ENCODE measurements at places on chromosomes 16 and 17.

GRCh38 chr17:66834919-66835454 is at the start of gene CACNG5:
CACNG5 (plus strand) TSS chr17:66835117; CDS start chr17:66877333, 42,216 bp downstream.
- no peak for DNase-seq

DNA sequence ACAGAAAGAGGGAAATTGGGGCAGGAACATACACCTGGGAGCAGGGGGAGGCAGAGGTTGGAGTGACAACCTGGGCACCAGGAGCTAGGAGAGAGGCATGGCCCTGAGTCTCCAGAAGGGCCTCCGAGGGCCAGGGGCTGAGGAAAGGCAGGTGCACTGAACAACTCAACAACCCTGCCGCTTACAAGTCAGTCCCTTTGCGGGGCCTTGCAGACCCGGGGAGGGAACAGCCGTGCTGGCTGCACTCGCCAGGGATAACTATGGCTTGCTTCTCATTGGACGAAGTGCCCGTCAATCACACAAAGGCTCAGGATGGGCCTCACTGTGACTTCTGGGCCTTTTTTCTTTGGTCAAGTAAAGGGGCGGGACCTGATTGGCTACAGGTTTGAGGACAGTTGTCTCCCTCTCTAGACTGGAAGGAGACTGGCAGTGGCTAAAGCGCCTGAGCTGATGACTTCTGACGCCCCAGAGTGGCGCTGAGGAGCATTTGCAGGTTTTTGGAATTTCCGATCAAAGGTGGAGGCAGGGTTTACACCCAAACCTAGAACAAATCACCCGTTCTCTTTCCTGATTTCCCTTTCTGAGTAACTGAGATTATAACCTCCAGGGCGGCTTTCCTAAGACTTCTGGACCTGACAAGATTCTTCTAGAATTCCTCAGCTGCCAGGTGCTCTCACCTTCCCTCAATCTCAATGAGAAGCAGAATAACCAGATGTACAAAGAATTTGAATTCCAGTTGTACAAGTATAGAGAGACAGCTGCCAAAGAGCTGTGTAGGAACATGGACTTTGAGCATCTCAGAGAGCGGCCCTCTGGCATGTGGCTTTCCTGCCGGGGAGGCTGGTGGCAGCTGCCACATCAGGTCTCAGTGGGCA is 27.6 kb upstream of the ST6GALNAC2 start:
- DNase-seq, result no peak

DNA sequence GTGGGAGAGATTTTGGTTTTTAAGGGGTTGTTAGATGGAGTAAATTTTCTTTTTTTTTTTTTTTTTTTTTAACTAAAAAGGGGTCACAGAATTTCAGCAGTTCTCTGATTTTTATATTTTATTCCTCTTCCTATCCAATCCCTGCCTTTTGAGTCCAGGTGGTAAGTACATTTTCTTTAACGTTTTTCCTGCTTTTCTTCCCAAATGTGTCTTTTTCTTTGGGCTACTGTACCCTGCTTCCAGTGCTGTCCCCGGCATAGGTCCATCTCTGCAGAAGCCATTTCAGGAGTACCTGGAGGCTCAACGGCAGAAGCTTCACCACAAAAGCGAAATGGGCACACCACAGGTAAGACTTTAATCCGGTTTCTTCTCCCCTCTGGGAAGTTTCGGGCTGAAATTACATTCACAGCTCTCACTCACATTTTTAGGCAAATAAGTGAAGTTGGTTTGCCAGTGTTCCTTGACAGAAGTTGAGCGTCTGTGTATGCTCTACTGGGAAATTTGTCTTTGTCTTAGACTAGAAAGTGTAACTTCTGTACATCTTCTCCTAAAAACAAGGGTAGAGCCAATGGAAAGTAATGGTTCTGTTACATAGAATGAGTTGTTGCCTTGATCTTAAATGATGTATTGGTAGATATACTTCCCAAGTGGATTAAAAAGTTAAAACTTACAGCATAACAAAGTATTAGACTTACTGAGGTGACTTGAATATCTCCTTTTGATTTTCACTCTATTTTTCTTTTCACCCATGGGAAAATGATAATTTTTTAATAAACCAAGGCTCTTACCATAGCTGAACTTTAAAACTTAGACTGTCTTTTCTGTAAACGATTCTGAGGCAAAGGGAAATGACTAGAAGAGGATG is 54.5 kb downstream of the TUBD1 start:
- DNase-seq, result no peak

GRCh38 chr16:22937169-22937568 is 123.2 kb downstream of the HS3ST2 start:
- no peak for DNase-seq

DNA sequence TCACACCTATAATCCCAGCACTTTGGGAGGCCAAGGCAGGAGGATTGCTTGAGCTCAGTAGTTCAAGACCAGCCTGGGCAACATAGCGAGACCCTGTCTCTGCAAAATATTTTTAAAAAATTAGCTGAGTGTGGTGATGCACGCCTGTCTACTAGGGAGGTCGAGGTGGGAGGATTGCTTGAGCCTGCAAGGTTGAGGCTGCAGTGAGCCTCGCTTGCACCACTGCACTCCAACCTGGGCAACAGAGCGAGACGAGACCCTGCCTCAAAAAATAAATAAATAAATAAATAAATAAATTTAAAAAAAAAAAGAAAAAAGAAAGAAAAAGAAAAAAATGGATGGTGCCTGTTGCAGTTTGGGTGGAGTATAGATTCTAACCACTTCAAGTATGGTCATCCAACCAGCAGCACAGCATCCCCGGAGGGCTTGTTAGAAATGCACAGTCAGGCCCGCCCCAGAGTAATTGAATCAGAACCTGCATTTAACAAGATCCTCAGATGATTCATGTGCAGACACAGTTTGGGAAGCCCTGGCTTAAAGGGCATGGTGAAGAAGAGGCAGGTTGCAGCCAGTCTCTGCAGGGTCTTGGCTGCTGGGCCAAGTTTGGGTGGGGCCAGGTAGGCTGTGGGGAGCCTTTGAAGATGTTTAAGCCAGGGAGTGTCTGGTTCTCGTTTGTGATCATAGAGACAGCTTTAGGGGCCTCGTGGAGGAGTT is 40.8 kb downstream of the MRC2 start:
- DNase-seq, result no peak

DNA sequence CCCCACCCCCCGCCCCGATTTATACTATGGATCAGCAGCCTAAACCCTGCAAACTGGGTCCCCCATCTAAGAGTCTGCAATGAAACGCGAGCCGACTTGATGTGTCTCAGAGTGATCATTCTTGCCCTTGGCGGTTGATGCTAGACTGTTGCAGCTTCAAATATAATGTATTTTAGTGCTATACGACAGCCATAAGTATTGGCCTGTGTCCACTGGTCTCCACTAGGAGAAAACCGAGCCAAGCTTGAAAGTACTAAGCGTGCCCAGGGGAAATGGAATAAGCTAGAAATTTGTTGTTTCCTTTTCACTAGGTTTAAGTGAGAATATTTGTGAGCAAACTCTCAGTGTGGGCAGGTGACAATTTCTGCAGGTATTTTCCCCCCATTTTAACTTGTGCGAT is 711.2 kb downstream of the MAF start:
- no peak for DNase-seq

DNA sequence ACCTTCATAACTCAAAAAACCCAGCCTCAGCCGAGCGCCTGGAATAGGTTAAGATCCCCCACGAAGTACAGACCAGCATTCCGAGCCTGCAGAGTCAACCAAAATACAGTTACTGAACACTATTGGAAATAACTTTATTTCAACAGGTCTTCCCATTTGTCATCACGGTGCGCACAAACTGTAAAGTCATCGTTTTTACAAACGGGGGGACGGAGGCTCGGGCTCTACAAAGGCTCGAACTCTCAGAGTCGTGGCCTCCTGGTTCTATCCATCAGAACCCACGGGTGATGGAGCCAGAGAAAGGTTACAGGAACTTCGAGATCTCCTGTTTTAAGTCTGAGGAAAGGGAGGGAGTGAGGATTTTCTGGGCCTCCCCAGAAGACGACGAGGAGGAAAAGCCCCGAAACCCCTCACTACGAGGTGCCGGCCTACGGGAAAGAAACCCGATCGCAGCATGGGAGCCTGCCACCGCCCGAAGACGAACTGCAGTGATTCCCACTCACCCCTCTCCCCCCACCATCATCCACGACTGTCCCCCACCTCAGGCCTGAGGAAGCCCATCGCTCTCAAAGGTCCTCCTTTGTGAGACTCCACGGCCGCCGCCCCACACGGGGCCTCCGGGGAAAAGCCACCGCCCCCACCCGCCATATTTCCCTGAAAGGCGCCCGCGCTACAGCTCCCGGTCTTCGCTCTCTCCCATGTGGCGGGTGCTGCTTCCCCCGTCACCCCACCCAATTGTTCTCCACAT is 917 bp downstream of the YWHAE start:
- DNase-seq, result no peak

DNA sequence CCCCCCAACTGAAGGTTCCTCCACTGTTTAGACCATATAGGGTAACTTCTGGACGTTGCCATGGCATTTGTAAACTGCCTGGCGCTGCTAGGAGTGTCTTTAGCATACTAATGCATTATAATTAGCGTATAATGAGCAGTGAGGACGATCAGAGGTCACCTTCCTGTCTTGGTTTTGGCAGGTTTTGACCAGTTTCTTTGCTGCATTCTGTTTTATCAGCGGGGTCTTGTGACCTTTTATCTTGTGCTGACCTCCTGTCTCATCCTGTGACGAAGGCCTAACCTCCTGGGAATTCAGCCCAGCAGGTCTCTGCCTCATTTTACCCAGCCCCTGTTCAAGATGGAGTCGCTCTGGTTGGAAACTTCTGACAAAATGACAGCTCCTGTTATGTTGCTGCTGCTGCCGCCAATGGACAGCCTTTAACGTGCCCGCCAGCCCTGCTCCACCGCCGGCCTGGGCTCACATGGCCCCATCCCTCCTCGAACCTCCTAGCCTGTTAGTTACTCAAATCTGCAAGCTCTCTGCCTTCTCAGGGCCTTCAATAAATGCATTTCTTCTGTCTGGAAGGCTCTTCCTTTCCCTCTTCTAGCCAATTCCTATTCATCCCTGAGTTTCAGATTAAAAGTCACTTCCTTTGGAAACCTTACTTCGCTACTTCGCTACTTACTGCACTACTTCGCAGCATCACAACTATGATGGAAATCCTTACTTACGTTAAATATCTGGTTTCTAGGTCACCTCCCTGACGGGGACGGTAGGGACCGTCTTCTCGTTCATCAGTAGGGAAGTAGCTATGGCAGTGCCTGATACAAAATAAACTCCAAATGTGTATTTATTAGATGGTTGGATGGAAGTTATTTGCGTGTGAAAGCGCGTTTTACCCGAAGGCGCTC is 640 bp upstream of the NAGLU start:
- DNase-seq, result no peak

GRCh38 chr17:14308965-14309879 is 8.3 kb downstream of the HS3ST3B1 start:
- peak; percentile 85 for DNase-seq

DNA sequence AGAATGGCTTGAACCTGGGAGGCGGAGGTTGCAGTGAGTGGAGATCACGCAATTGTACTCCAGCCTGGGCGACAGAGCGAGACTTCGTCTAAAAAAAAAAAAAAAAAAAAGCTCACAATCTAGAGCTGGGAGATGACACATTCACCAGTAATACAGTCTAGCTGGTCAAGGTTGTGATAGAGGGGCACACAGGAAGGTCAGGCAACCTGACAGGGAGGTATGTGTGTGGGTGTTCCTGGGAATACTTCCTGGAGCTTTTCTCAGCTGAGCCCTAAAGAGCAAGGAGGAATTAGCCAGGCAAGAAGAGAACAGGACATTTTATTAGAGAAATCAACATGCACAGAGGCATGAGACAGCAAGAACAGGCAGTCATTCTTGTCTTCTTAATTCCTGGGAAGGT is 216.7 kb downstream of the SHISA9 start:
- DNase-seq, result no peak

DNA sequence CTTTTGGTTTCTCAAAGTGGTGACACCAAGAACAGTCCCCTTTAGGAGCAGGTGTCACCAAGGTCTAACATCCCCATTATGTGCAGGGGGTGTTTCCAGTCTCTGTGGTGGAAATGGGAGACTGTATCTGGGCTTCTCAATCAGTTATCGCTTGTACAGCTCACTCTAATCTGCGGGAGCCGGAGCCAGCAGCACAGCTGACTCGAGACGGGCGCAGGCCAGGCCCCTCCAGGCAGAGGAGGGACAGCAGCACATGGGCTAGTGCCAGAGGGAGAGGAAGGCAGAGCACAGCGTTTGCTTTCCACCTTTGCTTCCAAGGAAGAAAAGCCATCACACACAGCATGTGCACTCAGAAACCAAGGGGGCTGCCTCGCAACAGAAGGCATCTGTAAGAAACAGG is 91.2 kb upstream of the CREBBP start:
- DNase-seq, result no peak

GRCh38 chr16:56617212-56618085 is 8.1 kb upstream of the MT1E start:
- no peak for DNase-seq

DNA sequence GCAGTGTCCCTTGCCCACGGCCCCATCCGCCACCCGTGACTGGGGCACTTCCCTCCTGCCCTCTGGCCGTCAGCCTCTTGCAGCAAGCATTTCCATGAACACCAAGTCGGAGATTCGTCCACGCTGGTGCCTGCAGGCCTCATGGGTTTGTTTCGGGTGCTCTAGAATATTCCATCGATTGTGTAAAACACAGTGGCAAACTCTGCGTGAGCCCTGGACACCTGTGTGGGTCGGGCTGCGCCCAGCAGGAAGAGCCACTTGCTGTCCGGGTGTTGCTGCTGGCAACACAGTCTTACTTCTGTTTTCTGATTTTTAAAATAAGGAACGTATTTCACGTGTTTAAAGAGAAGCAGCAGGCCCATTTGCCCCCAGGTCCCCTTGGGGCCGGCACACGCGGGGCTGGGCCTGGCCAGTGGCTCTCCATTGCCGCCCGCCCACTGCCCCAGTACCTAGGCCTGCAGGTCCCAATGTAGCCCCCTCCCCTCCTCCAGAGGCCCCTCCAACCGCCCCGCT is 10.0 kb downstream of the CYBC1 start:
- DNase-seq, result no peak

DNA sequence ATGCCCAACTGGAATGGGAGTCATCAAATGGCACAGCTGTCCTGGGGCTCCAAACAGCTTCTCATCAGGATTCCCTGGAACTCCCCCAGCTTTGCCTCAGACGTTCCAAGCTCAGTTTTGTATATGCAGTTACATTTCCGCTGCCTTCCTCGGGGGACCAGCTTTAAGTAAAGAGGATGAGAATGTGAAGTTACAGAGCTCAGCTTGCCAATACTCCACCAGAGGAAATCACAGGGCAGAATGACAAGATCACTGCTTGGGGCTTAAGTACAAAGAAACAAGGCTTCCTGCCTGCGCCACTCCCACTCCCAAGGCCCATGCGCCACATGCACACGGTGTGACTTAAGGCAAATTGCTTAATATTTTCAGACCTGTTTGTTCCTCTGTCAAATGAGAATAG is 272.4 kb upstream of the CDH11 start:
- no peak for DNase-seq

GRCh38 chr17:77778636-77779489 is 179.6 kb upstream of the TNRC6C start:
- DNase-seq, result no peak

- no peak for DNase-seq
Observed at GRCh38 chr17:7380855-7381683, at the start of gene TNK1. TNK1 (plus strand) TSS chr17:7381089; CDS start chr17:7382927, 1,838 bp downstream.

DNA sequence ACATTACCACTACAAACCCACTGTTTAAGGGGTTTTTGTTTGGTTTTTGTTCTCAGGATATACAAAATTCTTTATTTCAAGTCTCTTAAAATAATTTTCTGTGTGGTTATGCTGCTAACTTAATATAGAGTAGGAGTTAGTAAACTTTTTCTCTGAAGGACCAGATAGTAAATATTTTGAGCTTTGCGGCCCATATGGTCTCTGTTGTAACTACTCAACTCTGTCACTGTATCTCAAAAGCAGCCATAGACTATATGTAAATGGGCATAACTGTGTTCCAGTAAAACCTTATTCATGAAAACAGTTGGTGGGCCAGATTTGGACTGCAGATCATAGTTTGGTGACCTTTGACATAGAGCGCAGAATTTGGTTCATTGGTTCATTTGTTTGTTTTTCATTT is 7.2 kb downstream of the TANGO6 start:
- DNase-seq, result no peak

Measured in effector memory CD4-positive, alpha-beta T cell (primary cell).